CD8-positive, alpha-beta memory T cell (primary cell): ENCODE measurements at places on chromosomes 13 and 19. TPM values are rescaled to one million over a fixed set of nuclear protein-coding genes. Genes with fewer than 3 reads are reported as not detected.

- no peak for DNase-seq
These were observed 11.8 kb downstream of the MAST3 start for GRCh38 chr19:18109341-18109732.

- no peak for DNase-seq
These were observed 58.3 kb downstream of the RAB20 start for GRCh38 chr13:110503037-110503901.

- no peak for DNase-seq
These were observed 507.4 kb downstream of the KCTD12 start for GRCh38 chr13:76378767-76379166.

DNA sequence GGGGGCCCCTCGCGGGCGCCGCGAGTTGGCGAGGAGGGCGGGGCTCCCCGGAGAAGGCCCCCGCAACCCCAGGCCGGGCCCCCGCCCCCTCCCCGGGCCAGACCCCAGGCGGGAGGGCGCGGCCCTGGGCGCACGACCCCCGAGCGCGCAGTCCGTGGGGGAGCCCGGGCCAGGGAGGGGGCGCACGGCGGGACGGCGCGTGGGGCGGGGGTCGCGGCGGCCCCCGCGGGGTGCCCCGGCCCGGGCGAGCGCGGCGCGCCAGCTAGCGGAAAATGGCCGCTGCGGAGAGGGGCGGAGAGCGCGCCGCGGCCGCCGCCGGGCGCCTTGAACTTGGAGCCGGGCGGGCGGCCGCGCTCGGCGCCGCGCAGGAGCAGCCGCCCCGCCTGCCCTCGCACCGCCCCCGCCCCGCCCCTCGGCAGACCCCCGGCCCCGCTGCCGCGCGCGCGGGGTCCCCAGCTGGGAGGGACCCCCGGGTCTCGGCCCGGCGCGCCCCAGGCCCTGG is 6.4 kb upstream of the NFIC start:
- no peak for DNase-seq

DNA sequence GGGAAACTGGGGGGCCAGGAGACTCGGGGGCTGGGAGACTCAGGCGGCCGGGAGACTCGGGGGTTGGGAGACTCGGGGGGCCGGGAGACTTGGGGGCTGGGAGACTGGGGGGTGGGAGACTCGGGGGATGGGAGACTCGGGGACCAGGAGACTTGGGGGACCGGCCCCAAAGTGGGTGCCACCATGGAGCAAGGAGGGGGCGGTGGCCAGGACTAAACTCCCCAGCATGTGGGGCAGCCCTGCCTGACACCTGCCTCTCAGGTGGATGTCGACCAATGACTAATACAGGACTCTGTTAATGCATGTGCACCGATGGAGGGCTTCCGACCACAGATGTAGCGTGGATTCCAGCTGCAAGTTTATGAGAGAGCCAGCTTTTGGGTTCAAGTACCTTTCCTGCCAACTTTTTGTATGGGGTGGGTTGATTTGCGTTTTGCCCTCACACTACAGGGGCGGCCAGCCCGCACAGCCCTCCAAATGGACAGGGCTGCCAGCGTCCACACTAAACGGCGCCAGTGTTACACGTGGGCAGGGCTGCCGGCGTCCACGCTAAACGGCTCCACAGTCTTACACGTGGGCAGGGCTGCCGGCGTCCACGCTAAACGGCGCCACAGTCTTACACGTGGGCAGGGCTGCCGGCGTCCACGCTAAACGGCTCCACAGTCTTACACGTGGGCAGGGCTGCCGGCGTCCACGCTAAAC is 62.2 kb downstream of the RASA3 start:
- DNase-seq: no peak

GRCh38 chr13:96769874-96770273 is 224.4 kb downstream of the OXGR1 start:
- no peak for DNase-seq

DNA sequence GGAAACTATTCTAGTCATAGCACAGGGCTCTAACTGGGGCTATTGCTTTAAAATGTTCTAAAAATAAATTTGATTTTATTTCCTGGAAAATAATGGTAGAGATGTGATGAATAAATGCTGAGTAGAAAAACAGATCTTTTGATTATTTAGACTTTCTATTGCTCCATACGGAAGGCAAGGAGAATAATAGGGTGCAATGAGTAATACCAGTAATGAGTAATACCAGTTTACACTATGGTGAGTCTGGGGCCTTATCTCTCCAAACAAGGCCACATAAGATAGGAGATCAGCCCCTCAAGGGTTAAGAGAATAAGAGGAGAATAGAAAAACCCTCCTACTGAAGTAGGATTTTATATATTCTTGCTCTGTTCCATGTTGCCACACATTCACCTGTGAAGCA is 390.4 kb downstream of the KLF5 start:
- no peak for DNase-seq

DNA sequence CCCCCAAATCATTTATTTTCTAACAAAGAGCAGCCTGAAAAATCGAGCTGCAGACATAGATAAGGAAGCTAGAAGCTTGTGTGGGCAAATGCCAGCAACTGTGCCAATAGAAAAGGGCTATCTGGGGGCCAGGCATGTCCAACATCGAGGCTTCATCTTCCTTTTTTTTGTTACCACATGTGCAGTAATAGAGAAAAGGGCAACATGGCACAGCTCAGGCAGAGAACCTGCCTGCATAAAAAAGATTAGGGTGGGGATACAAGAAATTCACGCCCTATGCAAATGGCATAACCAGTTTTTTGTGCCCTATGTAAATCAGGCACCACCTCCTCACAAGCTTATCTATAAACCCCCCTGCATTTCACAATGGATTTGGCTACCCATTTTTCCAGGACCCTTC is 60.4 kb upstream of the ABCC4 start:
- DNase-seq: no peak

DNA sequence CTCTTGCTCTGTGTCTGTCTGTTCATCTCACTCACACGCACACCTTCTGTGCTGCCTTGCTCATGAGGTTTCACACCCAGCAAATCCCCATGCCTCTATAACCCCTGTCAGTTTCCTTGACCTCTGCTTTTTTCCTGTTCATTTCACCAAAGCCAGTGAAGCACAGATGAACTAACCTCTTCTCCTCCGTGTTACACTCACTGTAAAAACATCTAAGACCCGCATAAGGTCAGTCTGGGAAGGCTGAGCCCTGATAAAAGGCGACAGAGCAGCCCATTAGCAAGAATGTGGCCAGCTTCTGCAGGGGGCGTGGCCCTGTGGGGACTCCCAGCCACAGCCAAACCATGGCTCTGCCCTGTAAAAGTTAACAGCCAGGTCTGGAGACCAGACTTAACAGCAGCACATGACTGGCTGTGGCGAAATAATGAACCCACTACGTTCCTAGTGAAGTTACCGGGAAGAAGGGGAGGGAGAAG is 42.8 kb upstream of the NPAS1 start:
- no peak for DNase-seq

DNA sequence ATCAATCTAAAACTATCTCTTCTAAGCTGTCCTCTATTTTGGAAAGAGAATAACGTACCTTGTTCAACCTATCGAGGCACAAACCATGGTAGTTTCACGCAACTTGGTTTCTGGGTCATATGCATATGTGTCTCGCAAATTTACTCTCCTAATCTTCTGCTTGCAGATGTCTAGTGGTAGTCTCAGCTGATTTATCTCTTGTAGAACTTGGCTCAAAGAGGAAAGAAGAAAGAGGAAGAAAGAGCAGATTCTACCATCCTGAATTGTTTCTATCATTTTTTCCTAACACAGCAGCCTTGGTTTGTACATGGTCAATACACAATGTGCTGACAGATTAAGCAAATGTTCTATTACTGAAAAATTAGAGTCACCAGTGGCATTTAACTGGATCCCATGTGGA is 282.3 kb downstream of the SPRY2 start:
- no peak for DNase-seq

Gene LACC1
- total RNA-seq: 7.0 TPM

Gene RAB3A
- 2.9 TPM for total RNA-seq

Gene ZNF579
- total RNA-seq: 6.0 TPM

Gene PSG2
- total RNA-seq: not detected
